HS-27A (cell line): ENCODE measurements at places on chromosomes 4 and X.

DNA sequence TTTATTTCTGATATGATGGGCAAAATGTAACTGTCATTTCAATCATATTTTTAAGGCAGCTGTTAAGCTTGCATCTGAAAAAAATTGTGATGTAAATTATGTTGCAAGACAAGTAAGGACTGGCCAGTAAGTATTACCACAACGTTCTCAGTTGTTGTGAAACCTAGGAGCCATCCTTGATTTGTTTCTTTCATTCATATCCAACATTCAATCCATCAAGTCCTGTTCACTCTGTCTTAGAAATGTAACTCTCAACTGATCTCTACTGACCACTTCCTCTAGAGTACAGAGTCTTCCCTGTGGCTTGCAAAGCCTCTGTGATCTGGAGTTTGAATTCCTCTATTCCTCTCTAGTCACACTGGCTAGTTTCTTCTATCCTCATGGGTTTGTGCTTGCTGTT is 161.4 kb upstream of the MAD2L1 start:
- no peak for DNase-seq

DNA sequence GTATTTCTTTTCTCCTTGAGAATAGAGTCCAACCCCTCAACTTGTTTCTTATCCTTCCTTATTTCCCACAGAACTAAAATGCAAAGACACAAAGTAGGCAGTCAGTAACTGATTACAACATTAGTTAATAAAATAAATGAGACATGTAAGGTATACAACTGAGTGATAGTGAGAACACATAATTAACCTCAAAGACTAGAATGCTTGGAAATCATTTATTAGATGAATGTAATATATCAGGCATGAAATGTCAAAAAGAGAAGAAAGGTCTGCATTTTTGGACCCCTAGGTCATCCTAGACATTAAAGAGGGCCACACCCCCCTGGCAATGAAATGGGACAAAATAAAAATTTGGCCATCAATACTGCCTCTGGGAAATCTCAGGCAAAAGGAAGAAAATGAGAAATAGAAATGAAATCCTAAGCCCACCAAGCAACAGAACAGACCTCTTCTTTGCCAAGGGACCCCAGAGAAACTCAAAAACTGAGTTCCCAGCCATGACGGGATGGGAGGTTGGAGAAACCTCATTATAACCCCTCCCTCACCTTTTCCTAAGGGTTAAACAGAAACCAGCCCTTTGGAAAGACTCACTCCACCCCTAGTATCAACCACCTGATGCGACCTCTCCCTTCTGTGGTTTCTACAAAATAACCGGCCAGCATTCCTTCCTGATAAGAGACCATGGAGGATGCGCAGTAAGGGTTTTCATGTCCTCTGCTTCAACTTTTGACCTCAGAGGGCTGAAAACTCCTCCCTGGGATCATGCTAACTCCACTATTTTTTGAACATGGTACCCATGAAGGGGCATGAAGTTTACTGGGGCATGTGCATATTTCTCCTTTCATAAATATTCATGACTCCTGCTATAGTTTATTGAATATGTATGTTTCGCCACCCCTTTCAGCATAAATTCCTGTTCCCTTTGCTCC is 90.0 kb upstream of the EXOC1L start:
- DNase-seq: no peak

GRCh38 chrX:48458711-48459110 is 11.3 kb downstream of the SLC38A5 start:
- DNase-seq: no peak

DNA sequence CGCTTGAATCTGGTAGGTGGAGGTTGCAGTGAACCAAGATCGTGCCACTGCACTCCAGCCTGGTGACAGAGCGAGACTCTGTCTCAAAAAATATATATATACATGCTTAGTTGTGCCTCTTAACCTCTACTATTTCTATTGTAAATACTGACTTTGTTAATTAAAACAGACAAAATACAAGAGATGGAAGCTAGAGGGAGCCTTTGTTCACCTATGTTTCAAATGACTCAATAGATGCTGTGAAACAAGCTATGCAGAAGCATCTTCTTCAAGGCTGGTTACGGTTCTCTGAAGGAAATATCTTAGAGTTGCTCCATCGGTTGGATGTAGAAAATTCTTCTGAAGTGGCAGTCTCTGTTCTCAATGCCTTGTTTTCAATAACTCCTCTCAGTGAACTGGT is 6.2 kb downstream of the NCAPG start:
- no peak for DNase-seq

DNA sequence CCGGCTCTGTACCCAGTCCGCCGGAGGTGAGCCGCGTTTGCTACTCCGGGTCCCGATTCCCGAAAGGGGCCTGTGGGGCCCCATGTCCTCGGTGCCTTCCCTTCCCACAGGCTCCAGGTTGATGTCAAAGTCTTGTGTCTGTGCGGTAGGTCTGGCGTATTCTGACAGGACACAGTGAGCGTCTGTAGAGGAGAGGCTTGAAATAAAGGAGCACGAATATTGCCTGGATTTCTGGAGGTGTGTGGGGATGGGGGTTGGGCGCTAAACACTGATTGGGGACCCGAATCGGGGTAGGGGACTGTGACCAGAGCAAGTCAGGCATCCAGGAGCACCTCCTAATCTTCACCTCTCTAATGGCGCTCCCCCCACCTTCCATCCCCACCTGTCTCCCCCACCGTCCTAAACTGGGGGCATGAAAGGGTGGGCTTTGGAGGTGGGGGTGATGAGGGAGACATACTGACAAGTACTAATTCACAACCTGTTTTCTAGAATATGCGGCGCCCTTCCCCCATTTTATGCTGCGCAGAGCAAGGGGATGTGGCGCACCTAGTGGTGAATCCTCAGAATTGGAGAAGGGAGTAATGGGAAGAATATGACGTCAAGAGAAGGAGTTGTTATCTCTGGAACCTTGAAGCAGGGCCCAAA is 855 bp downstream of the GPRASP2 start:
- DNase-seq: no peak

GRCh38 chr4:11196927-11197522 is 231.7 kb downstream of the HS3ST1 start:
- DNase-seq: no peak

DNA sequence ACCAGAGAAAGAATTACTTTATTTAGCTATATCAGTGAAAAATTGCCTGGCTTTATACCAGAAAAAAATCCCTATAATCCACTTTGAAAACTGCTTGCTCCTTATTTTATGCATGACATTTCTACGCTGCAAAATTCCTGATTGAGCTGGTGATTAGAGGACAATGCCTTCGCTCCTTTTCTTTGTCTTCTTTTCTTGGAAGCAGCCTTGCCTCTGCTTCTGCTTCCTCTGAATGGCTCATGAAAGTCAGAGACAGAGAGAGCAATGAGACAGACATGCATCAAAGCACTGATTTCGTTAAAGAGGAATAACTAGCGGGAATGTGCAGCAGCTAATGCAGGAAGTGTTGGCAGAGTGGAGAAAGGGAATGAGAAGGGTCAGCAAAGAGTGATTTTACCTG is 294.3 kb upstream of the IGFBP7 start:
- DNase-seq: no peak

- no peak for DNase-seq
Measured at GRCh38 chr4:146278986-146279385, 64.6 kb downstream of the REELD1 start.

- DNase-seq: no peak
Measured at GRCh38 chr4:121122661-121123060, 41.5 kb downstream of the TNIP3 start.
